ENCODE measurements at places on chromosomes 3 and 15.

DNA sequence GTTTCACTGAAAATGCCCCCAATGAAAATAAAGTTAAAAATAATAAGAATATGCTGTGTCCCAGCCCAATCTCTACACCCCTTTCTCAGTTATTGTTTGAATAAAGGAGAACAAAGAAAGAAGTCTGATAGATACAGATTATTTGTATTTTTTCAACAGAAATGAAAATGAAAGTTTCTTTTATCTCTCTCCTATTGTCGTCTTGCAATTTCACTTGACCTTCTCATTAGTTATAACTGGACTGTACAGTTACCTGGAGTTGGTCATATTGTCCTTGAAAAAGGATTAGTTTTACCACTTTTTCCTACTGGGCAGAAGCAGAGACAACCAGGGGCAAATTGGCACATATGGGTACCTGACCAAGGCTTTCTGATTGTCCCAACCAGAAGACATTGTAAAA, 440.0 kb downstream of the PDCD6IP start:
- no peak for DNase-seq

DNA sequence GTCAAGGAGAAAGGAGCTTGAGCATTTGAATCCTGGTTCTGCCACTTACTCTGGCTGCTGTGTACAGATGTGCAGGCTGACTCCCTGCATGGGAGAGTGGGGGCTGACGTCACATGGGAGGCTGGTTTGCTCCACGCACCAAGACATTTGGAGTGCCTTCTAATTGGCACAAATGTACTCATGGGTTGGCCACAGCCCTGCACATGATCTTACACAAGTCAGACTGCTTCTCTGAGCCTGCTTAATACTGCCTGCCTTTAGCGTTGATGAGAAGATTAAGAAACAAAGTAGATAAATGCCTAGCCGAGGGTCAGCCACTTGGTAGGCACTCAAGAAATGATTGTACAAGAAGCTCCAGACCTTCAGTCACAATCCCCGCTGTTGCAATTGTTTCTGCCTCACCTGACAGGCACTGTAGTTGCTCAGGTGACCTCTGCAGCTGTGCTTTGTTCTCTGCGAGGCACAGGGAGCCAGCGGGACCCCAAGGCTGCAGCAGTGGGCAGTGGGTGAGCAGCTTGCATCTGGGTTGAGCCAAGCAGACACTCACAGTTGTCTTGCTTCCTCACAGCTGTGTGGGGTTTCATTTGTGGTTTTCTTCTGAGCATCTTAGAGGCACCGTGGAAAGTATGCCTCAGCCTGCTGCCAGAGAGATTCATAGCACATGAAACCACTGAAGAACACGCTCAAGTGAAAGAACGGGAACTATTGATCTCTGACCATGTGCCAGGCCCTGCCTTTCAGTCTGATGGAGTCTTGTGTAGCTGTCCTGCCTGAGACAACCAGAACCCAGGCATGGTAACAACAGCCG, 33.1 kb downstream of the GRK7 start:
- DNase-seq: peak; percentile 55

DNA sequence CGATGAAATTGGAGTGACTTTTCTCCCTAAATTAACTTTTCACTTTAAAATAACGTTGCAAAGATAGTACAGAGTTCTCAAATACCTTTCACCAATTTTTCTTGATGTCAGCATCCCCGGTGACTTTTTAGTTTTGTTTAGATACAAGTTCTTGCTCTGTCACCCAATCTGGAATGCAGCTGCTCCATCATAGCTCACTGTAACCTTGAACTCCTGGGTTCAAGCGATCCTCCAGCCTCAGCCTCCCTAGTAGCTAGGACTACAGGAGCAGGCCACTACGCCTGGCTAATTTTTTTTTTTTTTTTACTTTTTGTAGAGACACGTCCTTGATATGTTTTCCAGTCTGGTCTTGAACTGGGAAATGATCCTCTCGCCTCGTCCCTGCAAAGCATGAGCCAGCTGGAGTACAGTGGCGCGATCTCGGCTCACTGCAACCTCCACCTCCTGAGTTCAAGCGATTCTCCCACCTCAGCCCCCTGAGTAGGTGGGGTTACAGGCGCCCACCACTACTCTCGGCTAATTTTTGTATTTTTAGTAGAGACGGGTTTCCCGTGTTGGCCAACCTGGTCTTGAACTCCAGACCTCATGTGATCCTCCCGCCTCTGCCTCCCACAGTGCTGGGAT, 747 bp downstream of the NSUN3 start:
- DNase-seq: no peak

- no peak for DNase-seq
These were observed 15.4 kb upstream of the AADAC start for GRCh38 chr3:151798466-151798865.

GRCh38 chr3:113968986-113969385, 21.2 kb downstream of the ZDHHC23 start:
- DNase-seq: no peak

DNA sequence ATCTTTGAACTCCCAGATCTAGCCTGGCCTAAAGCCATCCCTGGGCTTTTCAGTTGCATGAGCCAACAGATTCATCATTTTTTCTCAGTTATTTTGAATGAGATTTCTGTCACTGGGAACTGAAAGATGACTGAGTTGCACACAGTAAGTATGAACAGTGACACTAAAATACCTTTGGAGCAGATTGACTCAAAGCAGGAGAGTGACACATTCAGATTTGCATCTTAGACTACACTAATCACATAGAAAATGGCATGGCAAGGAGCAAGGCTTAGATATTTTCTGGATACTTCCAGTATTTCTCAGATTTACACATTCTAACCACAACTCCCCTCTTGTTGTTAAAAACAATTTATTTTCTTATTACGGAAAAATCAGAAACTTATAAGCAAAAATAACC, 32.8 kb downstream of the SEC62 start:
- DNase-seq: no peak

DNA sequence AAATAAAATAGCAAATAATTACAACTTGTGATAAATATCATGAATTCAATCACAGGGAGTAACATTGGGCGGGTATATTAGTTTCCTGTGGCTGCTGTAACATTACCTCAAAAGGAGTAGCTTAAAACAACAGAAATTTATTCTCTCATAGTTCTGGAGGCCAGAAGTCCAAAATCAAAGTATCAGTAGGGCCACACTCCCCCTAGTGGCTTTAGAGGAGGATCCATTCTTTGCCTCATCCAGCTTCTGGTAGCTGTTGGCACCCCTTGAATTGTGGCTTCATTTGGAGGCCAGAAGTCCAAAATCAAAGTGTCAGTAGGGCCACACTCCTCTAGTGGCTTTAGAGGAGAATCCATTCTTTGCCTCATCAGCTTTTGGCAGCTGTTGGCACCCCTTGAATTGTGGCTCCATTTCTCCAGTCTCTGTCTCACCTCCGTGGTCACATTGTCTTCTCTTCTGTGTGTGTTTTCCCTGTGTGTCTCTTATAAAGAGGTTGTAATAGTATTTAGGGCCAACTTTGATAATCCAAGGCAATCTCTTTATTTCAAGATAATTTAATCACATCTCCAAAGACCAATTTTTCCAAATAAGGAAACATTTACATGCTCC, 3.1 kb upstream of the CFAP20DC start:
- peak; percentile 5 for DNase-seq
